ENCODE measurements at places on chromosomes 5 and 9.
A peak's percentile ranks its signal among the peaks of the same experiment; 100 is the strongest.

DNA sequence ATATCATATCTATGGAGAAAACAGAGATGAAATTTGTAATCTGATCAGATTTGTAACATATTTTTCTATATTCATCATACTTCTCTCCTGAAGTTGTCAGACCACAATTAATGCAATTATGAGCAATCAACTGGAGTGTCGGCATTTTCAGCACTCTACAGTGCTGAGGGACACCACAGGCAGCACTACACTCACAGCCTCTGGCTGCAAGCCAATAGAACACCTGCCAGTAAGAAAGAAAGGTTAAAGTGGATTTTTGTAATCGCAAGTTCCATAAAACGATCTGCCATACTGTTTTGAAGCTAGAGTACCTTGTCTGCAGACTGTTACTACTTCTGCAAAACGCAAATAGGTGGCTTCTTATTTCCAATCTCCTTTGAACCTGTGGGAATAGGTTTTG is 147.6 kb downstream of the ADAMTS6 start:
- no peak for DNase-seq

DNA sequence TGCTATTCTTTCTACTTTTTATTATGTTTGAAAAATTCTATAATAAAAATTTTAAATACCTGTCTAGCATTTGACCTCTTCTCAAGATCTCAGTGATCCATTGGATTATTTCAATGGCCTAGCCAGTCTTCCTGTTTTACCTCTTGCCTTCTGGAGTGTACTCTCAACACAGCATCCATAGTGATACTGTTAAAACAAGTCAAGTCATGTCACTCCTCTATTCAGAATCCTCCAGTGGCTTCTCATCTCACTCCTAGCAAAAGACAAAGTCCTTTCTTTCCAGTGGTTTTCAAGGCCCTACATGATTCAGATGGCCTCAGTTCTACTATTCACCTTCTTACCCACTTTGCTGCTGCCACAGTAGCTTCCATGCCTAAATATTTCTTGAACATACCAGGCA is 1.8 kb downstream of the MARVELD2 start:
- DNase-seq, result no peak

- DNase-seq, result no peak
These were observed 151.0 kb downstream of the GADD45G start for GRCh38 chr9:89755821-89756220.

DNA sequence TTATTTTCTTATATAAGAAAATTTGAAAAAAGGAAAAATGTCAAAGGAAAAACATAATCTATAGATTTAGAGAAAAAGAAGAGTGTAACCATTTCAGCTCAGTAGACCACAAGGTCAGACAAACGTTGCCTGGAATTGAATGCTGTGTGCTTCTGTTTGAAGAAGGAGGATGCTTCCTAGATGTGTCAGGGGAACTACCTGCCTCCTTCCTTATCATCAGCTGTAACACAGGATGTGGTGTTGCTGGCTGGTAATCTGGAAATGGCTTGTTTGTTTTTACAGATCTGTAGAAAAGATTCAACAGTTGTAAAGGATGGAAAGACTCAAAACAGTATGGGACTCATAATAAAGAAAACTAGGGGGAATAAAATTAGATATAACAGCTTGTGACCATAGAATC is 160.7 kb upstream of the MEF2C start:
- no peak for DNase-seq

DNA sequence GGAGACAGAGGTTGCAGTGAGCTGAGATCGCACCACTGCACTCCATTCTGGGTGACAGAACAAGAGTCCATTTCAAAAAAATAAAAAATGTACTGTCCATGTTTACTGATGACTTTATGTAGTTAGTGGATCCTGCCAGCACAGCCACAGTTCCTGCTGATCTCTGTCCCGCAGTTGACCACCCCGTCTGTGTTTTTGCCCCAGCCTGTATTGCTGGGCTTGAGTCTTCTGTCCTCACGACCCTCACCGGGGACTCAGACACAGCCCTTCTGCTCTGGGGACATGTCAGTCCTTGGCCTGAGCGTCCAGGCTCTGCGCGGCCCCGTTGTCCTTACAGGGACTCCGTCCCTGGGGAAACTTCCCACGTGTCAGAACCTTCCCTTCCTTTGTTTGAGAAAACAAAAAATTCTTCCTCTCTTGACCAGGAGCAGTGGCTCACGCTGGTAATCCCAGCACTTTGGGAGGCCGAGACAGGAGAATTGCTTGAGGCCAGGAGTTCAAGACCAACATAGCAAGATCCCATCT is 14.5 kb downstream of the SURF6 start:
- DNase-seq, result no peak

GRCh38 chr9:134683714-134684374 is 42.2 kb downstream of the COL5A1 start:
- no peak for DNase-seq

DNA sequence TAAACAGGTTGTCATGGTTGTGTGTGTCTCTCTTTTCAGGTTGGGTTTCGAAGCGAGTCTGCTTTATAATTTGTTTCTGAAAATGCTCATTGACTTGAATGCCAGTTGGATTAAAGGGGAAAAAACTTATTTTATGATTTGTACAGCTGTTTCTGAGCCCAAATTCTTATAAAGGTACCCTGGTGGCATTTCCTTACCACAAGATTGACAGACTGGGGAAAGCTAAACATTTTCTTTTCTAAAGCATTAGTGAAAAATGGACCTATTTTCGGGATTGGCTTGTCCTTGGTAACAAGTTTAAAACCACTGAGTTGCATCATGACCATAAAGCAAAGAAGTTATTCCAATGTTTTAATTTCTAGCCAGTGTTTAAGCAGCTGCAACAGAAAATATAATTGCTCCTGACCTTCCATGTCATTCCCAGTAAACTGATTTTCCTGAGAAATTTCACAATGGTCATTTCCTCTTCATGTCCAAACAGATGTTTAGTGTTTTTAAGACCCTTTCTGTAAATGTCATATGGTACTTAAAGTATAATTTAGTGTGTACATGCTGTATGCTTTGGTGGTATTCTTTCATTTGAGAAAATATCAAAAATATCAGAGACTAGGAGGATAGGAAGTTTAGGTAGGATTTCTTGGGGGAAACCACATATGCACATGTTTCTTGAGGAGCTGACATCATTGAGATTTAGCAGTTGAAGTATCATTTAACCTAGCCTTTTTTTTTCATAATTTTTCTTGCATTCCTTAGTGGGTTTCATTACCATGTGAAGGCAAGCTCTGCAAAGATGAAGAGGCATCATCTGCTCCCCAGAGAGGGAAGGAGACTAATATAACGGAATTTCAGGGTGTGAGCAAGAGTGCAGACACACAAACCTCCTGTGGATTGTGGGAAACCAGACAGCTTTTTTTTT is 667.1 kb upstream of the RGMB start:
- DNase-seq, result no peak

DNA sequence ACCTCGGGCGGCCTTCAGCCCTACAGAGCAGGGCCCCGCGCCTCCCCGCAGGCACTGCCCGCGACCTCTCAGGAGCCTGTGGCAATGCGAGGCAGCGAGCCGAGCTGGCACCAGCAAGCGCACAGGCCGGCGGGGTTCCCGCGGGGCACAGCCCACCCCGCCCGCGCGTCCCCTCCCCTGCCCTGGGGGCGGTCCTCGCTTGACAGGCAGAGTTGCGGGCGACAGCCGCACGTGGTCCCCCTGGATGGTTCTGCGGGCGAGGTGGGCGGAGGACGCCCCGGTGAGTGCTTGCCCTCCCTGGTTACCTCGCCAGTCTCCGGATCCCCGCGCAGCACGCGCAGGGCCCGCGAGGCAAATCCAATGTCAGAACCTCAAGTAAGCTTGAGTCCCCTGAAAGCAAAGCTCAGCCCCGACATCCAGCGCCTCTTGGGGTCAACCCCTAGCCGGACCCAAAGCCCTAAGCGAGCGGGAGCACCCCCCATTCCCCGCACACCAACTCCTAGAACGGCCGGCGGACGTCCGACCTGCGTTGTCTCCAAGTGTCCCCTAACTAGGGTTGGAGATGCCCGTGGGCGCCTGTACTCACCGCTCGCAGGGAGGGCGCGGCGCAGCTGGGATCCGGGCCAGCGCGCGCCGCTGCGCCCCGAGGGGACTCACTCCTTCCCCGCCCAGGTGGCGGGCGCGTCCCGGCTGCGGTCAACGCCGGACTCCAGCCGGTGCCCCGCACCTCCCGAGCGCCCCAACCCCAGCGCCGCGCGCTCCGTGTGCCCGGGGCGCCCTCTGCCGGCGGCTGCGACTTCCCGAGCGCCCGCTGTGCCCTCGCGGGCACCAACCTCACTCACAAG is at the start of gene DRD1:
DRD1 (minus strand) TSS at position 123 of the 845 bp plus-strand sequence. CDS start 1,083 bp downstream, outside the sequence.
- DNase-seq, result peak; percentile 26
